ENCODE measurements at places on chromosomes 2 and 18. TPM values are rescaled to one million over a fixed set of nuclear protein-coding genes. Genes with fewer than 3 reads are reported as not detected.
A peak's percentile ranks its signal among the peaks of the same experiment; 100 is the strongest.

DNA sequence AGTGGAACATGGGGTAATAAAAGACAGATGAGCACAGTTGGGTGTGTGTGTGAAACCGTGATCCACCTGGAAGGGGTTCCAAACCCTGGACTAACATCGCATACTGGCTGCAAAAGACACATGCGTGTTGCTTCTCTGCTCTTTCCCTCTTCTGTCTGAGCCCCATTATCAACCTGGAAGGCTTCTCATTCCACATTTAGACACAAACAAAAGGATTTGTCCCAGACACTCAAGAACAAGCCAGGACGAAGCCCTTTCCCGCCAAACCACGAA is 7.0 kb upstream of the SP9 start:
- DNase-seq, result no peak

DNA sequence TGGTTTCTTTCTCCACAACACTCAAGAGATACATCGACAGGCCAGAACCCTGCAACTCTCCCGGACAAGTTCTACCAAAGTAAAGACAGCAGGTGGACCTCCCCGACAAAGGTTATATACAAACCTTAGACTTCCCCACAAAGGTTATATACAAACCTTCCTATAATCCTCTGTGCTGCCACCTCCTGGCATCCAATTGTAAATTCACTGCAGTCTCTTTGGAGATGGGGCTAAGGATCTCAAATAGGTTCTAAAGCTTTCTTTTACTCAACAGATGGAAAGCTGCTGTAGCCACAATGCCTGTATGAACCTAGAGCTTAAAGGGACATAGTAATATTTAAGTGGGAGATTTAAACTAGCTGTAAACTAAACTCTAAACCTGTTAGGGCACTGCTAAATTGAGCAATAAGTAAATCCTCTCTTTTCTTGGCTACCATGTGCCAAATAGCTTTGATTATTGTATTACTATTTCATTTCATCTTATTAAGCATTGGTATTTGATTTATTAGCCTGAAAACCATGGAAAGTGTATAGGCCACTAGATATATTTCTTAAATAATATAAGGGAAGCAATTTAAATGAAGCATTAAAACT is 9.8 kb upstream of the MREG start:
- peak; percentile 86 for DNase-seq

GRCh38 chr2:134657650-134658250 is 61.0 kb downstream of the TMEM163 start:
- peak; percentile 16 for DNase-seq

- DNase-seq, result no peak
Measured at GRCh38 chr2:232950751-232951150, 62.3 kb downstream of the NGEF start.

DNA sequence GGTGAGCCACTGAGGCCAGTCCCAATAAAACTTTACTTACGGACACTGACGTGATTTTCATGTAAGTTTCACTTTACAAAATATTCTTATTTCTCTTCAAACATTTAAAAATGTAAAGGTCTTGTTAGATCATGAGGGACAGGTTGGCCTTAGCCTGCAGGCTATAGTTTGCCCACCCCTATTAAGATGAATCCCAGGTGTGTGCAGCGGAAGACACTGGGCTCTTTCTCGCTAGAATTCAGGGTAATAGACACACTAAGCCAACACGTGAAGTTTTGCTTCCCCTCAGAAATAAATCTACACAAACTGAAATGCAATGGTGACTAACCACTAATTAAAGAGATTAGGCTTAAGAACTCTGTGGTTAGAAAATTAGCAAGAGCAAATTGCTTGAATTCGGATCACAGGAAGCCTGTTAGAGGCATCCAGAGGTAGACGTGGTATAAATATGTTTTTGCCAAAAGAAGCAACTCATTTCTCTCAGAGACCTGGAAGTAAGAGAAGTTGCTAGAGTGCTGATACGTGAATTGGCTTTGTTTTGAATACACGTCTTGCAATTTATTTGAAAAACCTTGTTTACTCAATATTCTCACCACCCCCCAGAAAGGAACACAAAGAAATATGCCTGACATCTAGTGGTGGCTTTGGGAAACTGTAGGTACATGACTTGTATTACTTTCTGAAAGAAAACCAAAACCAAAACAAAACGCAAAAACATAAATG is 151.6 kb downstream of the DTNB start:
- peak; percentile 94 for DNase-seq

GRCh38 chr2:175304541-175304940 is 123.0 kb upstream of the ATP5MC3 start:
- no peak for DNase-seq

- no peak for DNase-seq
Measured at GRCh38 chr2:133676392-133677130, 108.3 kb upstream of the NCKAP5 start.

GRCh38 chr2:181785691-181786344 is 105.5 kb upstream of the NEUROD1 start:
- no peak for DNase-seq

- no peak for DNase-seq
Measured at GRCh38 chr2:174590928-174591648, 6.5 kb downstream of the WIPF1 start.

DNA sequence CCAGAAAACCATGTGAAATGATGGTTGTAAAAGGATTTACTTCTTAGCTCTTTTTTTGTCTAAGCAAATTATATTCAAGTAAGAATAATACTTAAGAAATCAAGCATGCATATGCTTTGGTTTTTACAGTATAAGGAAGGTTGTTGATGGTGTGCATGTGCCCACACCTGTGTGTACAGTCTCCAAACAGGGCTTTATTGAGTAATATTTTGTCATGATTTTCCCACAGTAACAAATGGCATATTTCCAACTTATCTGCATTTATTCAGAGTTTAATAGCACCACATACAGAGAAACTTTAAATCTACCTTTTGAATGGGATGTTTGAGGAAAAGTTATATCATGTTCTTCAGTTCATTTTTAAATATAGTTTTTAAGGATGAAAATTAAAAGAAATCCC is 76.5 kb upstream of the DSG1 start:
- DNase-seq, result no peak

GRCh38 chr18:9536354-9537152 is 61.2 kb downstream of the RALBP1 start:
- no peak for DNase-seq

GRCh38 chr2:158723921-158724802 is 71.0 kb upstream of the DAPL1 start:
- peak; percentile 48 for DNase-seq

- DNase-seq, result no peak
Measured at GRCh38 chr18:22318745-22319407, 98.8 kb downstream of the CTAGE1 start.

- no peak for DNase-seq
Measured at GRCh38 chr18:48894799-48895346, 55.9 kb downstream of the SMAD7 start.

DNA sequence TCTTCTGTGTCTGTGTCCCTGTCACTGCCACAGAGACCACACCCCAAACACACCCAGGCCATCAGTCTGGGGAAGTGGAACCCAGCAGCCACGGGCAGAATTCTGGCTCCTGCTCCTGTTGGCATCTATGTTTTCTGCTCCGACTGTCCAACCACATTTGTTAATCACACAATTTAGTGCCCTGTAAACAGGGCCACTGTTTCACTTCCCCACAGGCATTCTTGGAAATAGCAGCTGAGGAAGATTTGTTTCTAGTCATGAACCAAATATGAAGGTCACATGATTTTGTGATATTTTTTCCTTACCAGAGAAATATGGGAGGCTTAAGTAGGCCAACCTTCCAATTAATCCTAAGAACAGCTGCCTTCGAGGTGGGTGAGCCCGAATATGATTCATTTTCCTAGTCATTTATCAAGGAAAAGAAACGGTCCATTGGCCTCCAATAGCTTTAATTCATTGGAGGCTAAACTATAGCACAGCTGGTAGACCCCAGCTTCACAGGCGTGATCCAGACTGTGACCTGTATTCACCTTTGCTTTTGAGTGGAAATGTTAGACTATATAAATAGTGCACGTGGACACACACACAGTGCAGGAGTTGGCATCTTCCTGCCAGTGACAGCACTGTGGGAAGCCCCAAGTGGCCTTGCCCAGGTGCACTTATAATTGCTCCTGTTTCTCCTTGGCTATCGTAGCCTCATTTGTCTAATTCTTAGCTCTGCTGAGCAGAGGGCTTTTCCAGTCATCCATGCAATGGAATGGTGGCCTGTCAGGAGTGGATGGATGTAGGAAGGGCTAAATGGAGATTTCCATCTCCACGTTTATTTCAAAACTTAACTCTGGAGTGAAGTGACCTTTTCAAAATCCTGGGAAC is 267.9 kb downstream of the LPIN1 start:
- DNase-seq, result peak; percentile 33

DNA sequence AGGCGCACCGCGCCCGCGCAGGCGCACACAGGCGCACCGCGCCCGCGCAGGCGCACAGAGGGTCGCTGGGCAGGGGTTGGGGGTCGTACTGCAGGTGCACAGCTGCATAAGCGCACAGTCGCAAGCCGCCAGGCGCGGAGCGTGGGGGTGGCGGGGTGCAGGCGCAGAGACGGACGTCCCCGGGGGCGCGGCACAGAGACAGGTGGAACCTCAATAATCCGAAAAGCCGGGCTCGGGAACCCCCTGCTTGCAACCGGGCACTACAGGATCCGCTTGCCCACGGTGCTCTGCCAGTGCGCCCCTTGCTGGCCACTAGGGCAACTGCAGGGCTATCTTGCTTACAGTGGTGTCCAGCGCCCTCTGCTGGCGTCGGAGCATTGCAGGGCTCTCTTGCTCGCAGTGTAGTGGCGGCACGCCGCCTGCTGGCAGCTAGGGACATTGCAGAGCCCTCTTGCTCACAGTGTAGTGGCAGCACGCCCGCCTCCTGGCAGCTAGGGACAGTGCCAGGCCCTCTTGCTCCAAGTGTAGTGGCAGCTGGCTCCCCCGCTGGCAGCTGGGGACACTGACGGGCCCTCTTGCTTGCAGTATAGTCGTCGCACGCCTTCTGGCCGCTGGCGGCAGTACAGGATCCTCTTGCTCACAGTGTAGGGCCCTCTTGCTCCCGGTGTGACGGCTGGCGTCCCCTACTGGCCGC is 34.9 kb downstream of the FAM110C start:
- DNase-seq, result peak; percentile 50

GRCh38 chr2:6905668-6906067 is 11.5 kb upstream of the RNF144A start:
- DNase-seq, result no peak

DNA sequence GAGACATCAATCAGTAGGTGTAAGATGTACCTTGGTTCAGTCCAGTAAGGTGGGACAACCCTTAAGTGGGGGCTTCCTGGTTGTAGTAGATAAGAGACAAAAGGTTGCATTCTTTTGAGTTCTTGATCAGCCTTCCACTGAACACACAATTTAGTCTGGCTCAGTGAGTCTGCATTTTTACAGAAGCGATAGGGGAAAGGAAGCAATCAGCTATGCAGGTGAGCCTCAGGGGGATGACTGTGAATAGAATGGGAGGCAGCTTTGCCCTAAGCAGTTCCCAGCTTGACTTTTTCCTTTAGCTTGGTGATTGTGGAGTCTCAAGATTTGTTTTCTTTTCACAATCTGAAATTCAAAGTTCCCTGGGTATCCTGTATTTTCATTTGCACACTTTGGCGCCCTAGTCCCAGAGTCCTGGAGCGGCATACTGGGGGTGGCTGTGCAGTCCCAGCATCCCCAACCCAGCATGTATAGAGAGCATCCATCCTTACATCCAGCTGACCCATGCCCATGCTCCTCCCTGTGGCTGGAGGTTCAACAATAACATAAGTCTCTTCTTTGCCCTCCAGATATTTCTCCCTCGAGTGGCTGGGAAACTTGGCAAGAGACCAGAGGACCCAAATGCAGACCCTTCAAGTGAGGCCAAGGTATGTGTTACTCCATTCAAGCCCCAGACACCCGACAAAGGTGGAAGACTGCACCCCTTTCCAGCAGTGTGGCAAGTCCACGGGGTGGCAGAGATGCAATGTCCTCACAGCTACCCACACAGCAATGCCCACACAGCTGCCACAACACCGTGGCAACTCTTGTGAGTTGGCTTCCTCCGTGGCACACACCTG is 20.1 kb upstream of the PRLH start:
- DNase-seq, result no peak

DNA sequence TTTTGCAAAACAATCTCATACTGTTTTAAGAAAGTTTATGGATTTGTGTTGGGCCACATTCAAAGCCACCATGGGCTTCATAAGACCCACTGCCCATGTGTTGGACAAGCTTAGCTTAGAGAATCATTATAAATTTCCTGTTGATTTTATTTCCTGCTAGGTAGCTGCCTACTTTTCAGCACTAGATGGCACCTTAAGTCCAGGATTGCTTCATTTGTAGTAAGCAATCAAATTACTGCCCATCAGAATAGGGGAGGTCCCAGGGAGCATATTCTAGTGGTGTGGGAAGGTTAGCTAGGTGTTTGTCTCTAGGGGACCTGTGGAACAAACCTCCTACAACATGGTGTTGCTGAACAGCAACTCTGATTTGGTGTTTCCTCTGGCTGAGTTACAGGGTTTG is 11.0 kb upstream of the DCDC2C start:
- DNase-seq, result peak; percentile 63

CFAP65 gene
- total RNA-seq, result 0.16 TPM

PRKAG3 gene
- total RNA-seq, result not detected

SFTPB gene
- total RNA-seq, result not detected

PJVK gene
- total RNA-seq, result 0.56 TPM

TMEM131 gene
- 11.6 TPM for total RNA-seq

RSAD2 gene
- total RNA-seq, result 0.48 TPM

SCYGR4 gene
- total RNA-seq, result not detected

AMER3 gene
- not detected for total RNA-seq

IL1R1 gene
- 1.3 TPM for total RNA-seq

All from SK-MEL-5 (cell line).